ENCODE measurements at places on chromosomes 2 and 18. TPM values are rescaled to one million over a fixed set of nuclear protein-coding genes. Genes with fewer than 3 reads are reported as not detected.

DNA sequence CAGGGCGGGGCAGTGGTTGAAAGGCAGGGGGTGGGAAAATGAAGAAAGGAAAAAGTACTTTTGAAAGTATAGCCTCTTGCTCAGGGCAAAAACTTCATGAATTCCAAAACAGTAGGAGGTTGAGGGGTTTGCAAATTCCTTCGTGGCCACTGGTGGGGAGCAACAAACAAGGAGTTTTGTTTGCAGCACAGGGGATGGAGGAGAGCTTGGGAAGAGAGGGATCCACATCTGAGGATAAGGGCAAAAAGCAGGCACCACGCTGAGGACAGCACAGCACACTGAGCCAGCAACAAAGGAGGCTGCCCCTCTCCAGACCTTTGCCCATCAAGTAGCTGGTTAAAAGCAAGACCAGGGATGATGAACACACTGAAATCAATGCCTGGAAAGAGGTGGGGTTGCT is 148.9 kb downstream of the TCF4 start:
- DNase-seq: no peak

DNA sequence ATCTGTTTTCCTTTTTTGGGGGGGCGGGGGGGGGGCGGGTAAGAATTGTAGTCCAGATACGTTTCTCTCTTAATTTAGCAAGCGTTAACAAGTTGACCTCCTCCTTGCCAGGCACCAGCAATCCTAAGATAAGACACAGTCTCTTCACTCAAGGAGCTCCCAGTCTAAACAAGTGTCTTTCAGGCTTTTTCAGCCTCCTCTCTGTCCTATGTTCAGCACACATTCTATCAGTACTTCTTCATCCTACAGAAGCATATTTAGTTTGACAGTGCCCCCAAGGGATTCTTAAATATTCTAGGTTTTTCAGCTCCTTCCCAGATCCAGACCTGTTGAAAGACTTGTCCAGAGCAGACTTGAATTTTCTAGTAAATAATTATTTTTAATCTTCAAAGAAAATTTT is 2.7 kb downstream of the PPP1CB start:
- DNase-seq: no peak

DNA sequence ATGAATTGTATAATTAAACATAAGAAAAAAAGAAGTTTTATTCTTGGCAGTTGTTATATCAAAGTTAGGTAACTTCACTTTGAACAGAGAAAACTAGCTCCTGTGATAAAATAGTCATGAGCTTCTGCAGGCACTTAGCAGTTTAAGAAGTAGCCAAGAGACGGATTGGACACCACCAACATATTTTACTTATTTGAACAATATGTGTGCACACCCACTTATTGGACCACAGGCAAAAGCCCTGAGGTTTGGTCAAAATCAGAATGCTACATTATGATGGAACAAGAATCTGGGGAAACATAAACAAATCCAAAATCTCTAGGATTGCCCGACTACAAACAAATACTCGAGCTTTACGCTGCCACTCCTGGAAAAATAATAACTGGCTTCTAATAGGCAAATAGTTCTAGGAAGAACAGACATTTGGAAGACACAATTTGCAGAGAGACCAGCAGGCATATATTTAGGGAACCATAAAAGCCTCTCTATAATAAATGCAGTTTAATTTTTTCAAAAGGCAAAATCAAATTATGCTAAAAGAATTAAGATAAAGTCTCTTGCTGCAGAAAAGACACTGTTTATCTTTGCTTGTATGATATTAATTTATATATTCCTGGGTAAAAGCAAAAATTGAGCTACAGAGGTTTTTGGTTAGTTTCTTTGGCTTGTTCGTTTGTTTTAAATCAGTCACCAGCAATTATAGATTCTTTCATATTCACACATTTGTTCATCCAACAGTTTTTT is 117.9 kb downstream of the CDC42EP3 start:
- no peak for DNase-seq

DNA sequence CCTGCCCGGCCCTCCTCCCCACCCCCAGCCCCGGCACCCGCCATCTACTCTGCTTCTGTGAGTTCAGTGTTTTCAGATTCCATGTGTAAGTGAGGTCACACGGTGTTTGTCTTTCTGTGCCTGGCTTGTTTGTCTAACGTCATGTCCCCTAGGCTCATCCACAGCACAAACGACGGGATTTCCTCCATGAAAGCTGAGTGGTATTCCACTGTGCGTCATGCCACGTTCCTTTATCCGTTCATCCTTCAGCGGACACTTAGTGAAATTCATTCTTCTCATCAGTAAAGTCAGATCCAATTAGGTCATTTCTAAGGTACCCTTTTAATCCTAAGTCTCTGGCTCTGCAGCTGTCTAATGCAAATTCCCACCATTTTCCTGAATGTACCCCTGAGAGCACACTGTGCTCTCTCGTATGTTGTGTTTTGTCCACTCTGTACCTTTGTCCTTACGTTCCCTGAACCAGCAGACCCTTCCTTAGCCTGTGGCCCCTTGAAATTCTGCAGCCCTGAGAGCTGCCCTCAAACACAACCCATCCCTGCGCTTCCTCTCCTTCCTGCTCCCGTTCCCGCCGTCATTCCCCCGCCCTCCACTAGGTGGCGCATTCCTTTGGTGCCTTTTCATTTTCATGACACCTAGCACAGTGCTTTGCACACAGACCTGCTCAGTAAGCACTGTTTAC is 44.1 kb downstream of the TRAPPC12 start:
- peak; percentile 83 for DNase-seq

DNA sequence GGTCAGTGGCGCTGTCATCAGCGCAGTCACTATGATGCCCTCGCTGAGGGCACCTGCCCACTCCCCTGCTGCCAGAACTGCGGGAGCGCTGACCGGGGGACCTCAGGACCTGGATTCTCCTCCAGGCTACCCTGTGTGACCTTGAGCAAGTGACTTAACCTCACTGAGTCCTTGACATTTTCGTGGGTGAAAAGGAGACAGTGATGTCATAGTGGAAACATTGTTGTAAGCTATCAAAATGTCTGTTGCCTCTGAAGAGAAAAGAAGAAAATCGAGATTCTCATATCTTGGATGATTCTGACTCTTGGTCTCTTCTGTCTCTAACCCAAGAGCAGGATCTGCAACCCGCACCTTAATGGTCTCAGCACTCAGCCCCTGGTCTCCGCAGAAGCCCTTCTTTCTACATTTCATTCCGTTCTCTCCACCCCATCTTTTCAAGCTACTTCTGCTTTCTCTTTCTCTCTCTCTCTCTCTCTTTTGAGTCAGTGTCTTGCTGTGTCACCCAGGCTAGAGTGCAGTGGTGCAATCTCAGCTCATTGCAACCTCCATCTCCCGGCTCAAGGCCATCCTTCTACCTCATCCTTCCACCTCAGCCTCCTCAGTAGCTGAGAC is 978 bp upstream of the TUBA4A start:
- no peak for DNase-seq

- no peak for DNase-seq
These were observed 61.2 kb downstream of the CCDC85A start for GRCh38 chr2:56244911-56245530.

SP140 gene
- 10.9 TPM for total RNA-seq

DNA sequence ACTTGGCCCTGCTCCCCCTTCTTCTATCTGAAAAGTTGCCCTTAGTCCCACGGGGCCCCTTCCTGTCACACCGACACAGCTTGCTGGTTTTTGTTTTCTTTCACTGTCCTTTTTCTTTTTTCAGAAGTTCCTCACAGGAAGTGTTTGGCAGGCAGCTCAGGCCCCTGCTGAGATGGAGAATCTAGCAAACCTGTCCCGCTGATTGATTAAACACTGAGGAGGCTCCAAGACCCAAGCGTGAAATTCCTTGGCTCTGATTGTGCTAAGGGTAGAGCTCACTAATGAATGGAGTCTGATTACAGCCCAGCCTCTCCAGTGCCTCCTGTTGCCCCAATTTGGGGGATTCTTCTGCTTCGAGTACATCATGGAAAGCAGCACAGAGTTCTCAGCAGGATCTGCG is 365.9 kb upstream of the MEX3C start:
- DNase-seq: no peak

- DNase-seq: no peak
These were observed 101.6 kb downstream of the LBH start for GRCh38 chr2:30332791-30333453.

VAMP8 gene
- total RNA-seq: 90.8 TPM

GREB1 gene
- 0.54 TPM for total RNA-seq

UGT1A4 gene
- 6.1 TPM for total RNA-seq

DNA sequence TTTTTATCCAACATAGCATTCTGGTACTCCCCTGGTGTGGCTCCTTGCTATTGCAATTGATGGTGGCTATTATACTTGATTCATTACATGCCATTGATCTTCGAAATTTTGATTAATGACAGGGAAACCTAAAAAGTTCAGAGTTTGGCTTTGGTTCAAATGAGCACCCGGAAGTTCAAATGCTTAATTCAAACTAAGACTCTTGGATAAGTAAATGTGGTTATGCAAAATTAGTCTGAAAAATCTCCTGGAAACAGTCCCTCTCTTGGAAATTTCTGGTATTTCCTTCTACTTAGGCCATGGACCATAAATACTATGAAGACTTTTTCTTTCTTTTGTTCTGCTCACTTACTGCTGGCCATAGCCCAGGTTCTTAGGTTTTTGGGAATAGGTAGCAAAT is 65.3 kb upstream of the SMIM21 start:
- no peak for DNase-seq

GRCh38 chr2:179354739-179355537 is 90.3 kb upstream of the SESTD1 start:
- no peak for DNase-seq

IL1RL1 gene
- not detected for total RNA-seq

CYTIP gene
- not detected for total RNA-seq

- no peak for DNase-seq
These were observed 233.7 kb downstream of the CALCRL start for GRCh38 chr2:187214306-187214705.

SYT4 gene
- not detected for total RNA-seq

GRCh38 chr2:234320066-234320465 is 176.8 kb downstream of the ARL4C start:
- DNase-seq: no peak

- DNase-seq: no peak
These were observed 121.1 kb upstream of the TEX51 start for GRCh38 chr2:126777620-126777978.

GRCh38 chr2:120901201-120901600 is 165.5 kb downstream of the GLI2 start:
- DNase-seq: no peak

Measured in Calu3 (cell line).